ENCODE measurements at places on chromosomes 16 and 17.
A peak's percentile ranks its signal among the peaks of the same experiment; 100 is the strongest.

DNA sequence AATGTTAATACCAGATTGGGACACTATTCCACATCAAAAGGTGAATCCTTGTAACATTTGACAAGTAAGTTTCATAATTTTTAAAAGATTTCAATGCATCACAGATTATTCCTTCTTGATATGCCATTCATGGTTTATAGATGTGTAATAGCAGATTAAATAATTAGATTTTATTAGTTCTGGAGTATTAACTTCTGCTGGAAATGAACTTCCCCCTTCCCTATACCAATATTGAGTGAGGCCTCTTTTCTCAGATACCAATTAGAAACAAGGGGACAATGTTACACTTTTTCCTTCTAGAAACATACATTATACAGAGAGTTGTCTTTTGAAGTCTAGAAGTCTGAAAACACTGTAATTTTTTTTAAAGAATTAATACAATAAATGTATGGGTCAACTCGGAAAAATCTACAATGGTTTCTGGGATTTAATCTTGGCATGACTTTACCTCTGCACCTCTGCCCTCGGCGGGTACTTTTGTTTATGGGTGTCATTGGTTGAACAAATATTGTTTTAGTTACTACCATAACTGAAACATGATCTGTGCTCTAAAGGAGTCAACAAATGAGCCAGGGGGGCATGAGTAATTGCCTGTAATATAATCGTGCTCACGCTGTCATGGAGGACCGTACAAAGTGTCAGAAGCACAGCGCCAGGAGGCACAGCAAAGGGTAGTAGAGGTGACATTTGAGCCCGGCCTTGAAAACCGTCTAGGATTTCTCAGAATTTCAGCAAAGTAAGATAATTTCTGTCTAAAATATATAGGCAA is 8.2 kb downstream of the LRRC37B start:
- no peak for DNase-seq

- DNase-seq = no peak
Measured at GRCh38 chr17:2909175-2909845, 113.1 kb downstream of the RAP1GAP2 start.

DNA sequence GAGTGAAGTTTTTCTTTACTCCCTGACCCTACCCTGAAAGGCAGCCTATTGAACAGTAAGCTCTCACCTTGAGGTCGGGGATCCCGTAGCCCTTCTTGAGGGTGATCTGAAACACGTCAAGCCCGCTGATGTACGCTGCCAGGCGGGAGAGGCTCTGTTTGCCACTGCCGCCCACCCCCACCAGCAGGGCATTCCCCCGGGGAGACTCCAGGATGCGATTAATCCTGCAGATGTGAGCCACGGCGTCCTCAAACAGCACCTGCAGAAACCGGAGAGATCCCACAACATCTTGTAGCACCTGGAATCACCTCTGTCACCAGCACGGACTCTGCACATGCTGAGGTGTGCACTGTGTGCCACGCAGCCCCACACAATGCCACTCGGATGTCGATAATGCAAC is 96.8 kb downstream of the PGS1 start:
- no peak for DNase-seq

DNA sequence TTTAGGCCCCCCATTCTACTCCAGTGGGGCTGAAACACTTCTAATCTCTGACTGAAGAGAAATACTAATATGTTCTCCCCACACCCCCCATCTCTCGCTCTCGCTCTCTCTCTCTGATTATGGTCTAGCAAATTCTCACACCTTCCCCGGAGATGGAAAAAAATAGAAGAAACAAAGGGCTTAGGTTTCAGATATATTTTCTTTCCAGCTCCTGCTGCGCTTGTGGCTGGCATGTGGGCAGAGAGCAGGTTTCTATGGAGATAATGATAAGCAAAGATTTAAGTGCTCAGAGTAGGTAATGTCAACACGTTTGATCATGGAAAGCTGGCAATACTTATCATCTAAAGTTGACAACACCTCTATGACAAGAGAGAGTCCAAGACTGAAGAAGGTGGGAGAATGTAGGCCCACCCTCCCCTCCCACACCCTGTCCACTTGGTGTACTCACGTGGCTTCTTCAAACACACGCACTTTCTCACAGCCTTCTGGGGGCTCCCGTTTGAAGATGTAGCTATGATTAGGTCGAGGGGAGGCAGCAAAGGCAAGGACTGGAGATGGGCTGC is 8.0 kb upstream of the SLC35B1 start:
- DNase-seq = no peak

DNA sequence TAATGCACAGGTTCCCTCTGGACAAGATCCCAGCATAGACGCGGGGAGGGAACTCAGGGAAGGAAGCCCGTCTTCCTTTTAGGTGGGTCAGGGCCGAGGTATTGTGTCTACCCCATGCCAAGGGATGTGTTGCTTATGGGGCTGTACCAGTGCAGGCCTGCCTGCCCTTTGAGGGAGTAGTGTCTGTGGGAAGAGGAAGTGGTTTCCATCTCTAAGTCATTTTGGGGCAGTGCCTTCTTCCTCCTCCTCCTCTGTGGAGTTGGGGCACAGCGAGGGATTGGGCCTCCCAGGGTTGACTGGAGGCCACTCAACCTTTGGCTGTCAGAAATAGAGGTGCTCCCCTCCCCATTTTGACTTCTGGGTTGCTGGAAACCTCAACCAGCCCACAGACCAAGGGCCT is 26.5 kb downstream of the GJD3 start:
- no peak for DNase-seq

- no peak for DNase-seq
Measured at GRCh38 chr16:6682142-6682811, 650.4 kb upstream of the RBFOX1 start.

- DNase-seq = no peak
Measured at GRCh38 chr16:12543700-12544476, 259.8 kb downstream of the CPPED1 start.

- DNase-seq = peak; percentile 89
Measured at GRCh38 chr17:42019509-42020404, at the start of gene NKIRAS2. TSS of gene NKIRAS2 (plus strand) at chr17:42020090. CDS start at chr17:42021578, 1,488 bp downstream.

- DNase-seq = no peak
Measured at GRCh38 chr17:51228161-51228560, 31.7 kb downstream of the MBTD1 start.

- no peak for DNase-seq
Measured at GRCh38 chr17:46814446-46814845, 4.0 kb downstream of the WNT3 start.

DNA sequence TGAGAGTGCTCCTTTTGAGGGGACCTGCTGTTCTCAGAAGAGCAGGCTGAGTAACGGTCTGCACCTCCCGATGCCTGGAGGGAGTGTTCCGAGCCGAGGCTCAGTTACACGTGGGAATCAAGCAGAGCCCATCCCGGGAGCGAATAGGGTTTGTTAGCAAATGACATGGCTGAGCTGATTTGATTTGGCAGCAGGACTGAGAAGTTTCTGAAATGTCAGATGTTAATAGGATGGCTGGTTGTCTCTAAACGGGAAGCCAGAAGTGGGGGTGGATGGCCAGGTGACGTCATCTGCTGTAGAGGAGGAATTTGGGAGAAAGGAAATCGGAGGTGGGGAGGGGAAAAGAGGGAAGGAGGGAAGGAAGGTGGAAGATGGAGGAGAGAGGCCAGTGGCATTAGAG is 128.0 kb downstream of the RAP1GAP2 start:
- no peak for DNase-seq

GRCh38 chr16:54801057-54801844 is 129.4 kb upstream of the IRX5 start:
- no peak for DNase-seq

DNA sequence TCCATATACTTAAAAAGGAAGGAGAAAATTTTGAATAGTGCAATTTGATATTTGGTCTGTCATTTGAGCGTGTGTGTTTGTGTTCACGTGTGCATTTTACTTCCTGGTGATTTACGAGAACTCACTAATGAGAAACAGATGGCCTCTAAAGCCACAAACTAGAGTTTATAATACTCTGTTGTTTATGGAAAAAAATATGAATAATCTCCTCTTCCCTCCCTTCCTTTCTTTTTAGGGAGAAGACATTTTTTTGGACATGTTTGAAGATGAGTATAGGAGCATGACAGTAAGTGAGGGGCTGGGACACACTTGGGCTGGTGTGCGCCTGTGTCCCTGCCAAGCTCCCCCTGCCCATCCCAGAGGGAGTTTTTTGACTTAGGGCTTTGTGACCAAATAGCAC is 102.7 kb downstream of the CLEC16A start:
- DNase-seq = no peak

DNA sequence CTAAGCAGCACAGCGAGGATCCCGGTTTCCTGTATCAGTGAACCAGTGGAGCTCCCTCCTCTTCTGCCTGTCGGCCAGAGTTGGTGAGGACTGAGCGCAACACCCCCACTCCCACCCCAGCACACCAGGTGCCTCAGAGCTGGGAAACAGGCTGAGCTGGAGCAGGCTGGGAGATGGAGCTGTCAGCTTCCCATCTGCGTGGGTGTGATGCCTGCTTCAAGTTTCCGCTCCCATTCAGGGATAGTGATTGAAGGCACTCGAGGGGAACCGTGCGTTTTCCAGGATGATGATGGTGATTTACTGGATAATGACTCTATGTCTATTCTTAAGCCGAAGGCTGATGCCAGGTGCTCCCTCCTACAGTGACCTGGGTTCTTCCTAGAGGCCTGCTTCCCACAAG is 144.5 kb downstream of the TMEM132E start:
- DNase-seq = no peak

GRCh38 chr17:37123386-37123785 is 174.6 kb downstream of the AATF start:
- no peak for DNase-seq

DNA sequence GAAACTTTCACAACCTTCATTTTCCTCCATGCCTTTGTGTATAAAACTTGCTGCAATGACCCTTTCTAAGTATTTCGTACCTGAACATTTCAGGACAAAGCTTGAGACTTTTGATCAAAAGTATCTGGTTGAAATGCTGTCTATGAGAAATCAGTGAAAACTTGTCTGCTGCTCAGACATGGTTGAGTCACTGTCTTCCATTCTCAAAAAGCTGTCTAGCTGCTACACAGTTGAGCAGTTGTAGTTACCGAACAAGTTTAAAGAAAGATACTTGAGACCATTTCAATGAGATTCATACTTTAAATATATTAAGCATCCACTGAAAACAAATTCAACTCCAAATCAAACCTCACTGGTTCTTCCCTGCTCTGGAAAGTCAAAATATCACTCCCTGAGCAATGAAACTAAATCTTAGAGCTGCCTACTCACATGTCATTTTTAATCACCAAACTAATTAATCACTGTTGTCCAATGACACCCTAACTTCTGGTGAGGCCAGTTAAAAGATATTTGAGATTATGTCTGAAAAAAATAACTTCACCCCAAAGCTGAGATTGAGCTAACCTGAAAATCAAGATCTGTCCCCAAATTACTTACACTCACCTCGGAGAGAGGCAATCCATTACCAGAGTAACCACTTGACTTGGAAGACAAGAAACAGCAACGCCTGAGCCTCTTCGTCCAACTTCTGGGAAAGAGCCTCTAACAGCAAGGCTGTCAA is 488 bp downstream of the TMEM100 start:
- DNase-seq = no peak

- DNase-seq = no peak
Measured at GRCh38 chr17:34399725-34400124, 36.7 kb upstream of the CCL1 start.

- DNase-seq = no peak
Measured at GRCh38 chr17:41848788-41849187, 11.2 kb downstream of the KLHL10 start.

GRCh38 chr17:78063489-78063888 is 65.1 kb downstream of the TMC6 start:
- DNase-seq = no peak

DNA sequence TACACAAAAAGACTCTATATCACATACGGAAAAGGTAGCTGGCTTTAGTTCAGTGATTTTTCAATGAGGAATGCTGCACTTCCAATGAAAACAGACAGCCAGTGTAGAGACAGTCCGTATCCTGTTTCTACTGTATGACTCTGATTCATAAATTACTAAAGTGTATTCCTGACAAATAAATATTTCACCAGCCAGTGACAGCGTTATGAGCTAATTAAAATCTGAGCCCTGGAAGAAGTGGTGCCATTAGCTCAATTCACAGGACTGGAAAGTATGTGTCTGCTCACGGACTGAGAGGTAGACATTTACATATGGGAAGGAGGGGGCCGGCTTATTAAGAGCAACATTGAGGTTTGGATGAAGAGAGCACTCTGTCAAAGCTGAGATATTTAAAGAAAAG is 207.9 kb upstream of the RBFOX1 start:
- no peak for DNase-seq

DNA sequence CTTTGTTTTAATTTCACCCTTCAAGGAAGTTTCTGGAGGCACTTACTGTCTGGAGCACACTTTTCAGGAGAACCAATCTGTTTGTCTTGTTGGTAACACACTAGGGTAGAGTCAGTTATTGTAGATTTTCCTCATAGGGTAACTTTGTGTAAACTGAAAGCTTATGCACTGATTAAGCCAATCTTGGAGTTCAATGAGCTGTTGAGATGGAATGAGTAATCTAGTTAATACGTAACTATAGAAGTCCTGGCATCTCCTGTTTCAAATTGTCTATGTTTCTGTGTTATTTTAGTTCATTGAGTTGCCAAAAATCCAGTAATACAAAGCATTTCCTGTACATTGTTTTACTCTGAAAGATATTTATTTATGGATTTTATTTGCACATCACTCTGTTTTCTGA is 111.6 kb upstream of the HAS3 start:
- no peak for DNase-seq

- no peak for DNase-seq
Measured at GRCh38 chr16:11530171-11530940, 56.4 kb downstream of the LITAF start.

DNA sequence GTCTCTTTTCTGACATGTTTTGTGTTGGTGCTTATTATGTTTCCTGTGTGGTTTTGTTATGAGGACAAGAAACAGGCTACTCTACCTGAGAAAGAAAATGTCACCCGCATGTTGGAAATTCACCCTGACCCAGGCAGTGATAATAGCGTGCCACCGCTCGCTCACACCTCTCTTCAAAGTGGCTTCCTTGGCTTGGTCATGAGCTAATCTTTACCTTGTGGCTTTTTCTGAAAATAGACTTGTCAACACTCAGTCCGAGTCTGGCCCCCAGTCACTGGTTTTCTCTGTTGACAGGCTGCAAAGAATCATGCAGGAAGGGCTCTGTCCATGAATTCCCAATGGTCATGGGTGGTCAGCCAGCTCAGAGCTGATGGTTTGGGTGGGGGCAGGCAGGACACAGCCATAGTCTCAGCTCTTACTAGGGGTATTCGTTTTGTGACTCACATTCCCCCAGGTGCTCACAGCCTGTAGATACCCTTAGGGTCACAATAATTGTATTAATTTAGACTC is 121.3 kb upstream of the CACNG5 start:
- no peak for DNase-seq
